ENCODE measurements at places on chromosomes 2 and 18. TPM values are rescaled to one million over a fixed set of nuclear protein-coding genes. Genes with fewer than 3 reads are reported as not detected.

Gene TCF23
- not detected for total RNA-seq

Gene RSAD2
- not detected for total RNA-seq

Gene LIMS2
- total RNA-seq: 56.0 TPM

Gene IGFBP2
- total RNA-seq: not detected

DNA sequence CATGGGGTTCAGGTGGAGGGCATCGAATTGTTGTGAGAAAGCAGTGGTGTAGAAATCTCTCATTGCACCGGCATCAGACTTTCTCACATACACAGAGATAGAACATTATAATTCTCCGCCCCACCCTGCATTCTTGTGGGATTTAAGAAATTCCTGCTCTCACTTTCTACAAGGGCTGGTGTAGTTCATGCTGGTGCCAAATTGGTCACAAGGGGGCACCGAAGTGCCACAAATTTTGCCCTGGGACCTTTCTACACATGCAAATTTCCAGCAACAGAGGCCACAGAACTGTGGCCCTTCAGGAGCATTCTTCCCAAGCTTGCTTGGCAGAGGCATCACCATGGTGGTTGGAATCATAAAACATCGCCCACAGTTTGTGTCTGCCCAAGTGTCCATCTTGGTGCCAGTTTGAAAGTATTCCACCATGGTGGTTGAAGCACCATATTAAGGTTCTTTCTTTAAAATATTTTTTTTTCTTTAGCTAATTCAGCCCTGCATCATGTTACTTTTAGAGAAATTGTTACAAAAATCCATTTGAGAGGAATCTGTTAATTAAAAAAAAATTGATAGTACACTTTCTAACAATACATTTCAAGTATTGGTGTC lies 521.2 kb upstream of the FANCL start:
- DNase-seq: peak; percentile 58

GRCh38 chr2:105953942-105954341 lies 209.2 kb downstream of the NCK2 start:
- DNase-seq: no peak

- peak; percentile 58 for DNase-seq
Observed at GRCh38 chr2:203327901-203328759, at the start of gene ABI2. Gene ABI2 (plus strand): TSS chr2:203328394. CDS start chr2:203328515, 121 bp downstream.

DNA sequence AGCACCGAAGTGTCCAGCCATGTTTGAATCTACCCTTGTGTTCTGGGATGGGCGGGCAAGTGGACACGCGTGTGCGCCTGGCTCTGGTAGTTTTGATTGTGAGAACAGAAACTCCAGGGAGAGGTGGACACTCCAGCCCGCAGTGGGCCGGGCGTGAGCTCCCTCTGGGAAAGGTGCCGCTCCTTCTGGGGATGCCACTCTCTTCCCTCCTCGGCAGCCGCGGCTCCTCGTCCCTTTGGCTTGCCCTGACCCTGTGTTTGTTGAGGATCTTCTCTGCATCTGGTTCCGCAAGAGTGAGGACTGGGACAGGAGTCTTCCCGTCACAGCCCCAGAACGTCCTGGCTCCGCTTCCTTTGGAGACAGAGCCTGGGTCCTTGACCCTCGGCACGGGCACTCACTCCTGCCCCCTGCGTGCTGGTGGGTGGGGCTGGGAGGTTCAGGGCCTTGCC lies 1.3 kb downstream of the CTDP1 start:
- no peak for DNase-seq

DNA sequence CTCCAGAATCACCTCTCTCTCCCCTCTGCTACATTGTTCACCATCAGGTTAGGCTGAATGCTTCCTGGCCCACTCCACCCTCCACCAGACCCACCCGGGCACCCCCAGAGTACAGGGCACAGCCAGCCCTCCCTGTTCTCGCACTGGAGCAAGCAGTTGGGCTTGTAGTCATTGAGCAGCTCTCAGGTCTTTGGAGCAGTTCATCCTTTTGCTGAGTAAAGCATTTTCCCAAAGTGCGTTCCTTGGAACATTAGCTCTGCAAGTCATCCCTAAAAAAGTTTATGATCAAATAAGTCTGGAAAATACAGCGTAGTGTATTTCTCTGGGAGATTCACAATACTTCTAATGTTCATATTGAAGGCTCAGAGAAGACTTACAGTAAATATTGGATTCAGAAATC lies 103.5 kb upstream of the DAPL1 start:
- DNase-seq: no peak

DNA sequence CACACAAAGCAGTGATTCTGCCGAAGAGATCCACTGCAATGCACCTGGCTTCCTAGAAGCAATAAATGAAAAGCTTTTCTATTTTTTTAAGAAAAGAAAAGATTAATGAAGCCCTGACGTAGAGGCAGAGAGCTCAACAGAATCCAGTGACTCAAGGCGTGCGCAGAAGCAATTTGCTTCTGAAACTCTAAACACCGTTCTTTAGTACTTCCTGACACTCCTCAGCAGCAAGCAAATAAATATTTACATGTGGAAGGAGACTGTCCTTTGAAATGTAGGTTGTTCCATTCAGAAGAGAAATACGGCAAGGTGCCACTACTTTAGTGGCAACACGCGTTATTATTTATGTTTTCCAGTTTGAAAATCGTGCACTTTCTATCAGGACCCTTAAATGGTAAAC lies 126.2 kb upstream of the ZNF516 start:
- DNase-seq: no peak

GRCh38 chr2:144152817-144153271 lies 367.1 kb downstream of the ZEB2 start:
- peak; percentile 77 for DNase-seq

DNA sequence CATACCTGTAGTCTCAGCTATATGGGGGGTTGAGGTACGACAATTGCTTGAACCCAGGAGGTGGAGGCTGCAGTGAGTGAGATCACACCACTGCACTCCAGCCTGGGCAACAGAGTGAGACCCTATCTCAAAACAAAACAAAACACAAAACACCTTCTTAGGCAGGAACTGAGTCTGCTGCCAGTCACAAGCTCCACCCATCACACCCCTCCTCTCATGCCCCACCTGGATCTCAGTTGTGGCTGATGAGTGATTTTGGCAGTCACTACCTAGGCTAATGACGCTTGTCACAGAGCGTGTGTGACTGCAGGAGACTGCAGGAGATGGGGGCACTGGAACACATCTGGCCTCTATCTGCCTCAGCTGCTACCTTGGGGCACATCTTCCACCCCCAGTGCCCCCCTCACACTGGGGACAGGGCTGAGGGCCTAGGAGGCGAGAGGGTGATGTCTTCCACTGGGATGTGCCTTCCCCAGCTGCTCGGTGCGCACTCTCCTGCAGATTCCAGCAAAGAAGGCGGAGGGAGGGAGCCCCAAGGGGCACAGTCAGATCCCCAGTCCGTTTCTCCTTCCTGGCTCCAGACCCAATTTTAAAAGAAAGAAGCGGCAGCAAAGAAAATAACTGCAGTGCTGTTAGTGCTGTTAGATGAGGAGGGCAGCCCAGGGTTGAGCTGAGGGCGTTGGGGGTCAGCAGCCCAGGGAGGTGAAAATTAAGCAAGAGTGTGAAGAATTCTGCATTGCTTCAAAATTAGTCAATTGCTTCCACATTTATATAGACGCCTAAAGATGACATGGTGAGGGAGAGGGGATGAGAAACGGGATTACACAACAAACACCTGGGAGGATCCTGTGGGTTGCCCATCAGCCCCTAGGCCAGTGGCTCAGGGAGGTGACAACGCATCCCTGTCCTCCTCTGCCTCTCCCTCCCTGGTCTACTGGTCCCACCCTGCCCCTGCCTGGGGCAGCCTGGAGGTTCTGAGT lies 143.6 kb upstream of the HAAO start:
- no peak for DNase-seq

- no peak for DNase-seq
Observed at GRCh38 chr2:150507071-150507470, 19.6 kb upstream of the RND3 start.

GRCh38 chr2:105734762-105735538 lies 9.8 kb upstream of the NCK2 start:
- peak; percentile 55 for DNase-seq

DNA sequence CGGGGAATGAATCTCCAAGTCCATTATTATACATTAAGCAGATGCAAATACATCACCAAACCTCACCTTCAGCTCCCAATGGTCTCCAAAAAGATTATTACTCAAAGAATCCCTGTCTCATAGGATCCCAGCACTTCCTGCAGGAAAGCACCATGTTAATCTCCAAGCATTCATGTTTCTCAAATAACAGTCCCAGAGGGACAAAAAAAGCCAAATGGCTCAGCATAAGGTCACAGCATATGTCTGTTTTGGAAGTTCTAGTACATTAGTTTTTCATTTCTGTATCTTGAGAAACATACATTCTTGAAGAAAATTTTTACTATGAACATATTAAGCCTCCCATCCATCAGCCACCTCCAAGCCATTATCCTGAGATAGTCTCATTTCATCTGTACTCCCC lies 103.3 kb downstream of the METTL4 start:
- DNase-seq: no peak

DNA sequence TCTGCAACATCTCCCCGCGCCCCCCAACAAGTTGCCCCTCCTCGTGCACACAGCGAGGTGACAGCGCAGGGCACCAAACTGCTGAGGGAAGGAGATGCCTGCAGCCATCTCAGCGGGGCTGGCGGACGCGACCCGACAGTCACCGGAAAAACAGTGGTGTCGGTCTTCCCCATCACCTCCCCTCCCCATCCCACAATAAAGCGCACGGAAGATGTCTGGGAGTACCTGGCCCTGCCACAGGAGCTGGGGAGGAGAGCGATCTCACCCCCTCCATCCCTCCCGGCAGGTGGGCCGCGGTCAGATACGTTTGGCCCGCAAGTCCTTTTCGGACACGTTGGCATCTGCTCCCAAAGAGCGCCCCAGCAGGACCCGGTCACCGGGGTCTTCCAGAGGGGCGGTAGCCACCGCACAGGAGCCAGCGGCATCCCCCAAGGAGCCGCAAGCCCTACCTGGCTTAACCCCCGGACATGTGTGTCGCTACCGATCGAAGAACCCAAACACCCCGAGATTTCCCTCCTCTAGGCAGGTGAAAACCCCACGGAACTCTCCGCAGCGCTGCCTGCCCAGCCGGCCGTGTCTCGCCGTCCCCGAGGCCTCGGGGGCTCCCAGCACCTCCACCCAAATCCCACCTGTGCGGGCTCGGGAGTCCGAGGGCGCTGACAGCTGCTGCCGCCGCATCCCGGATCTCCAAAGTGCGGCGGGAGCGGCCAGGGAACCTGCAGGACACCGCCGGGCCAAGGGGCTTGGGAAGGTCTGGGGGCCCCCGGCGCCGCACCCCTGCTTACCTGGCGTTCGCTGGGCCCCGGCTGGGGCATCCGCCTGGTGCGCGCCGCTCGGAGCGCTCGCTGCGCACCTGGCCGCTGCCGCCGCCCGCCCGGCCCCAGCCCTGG lies 657 bp downstream of the ATP8B1 start:
- no peak for DNase-seq

All from HFFc6 (cell line).